Smooth muscle cell of the umbilical artery (primary cell): ENCODE measurements at places on chromosomes 11 and 22. TPM values are rescaled to one million over a fixed set of nuclear protein-coding genes. Genes with fewer than 3 reads are reported as not detected.

Gene MMP10
- 1.3 and 2.1 TPM in 2 replicates for total RNA-seq

Gene TRPT1
- total RNA-seq, result 27.6 and 29.4 TPM in 2 replicates

Gene ROBO4
- total RNA-seq, result 0.30 and 0.46 TPM in 2 replicates

Gene OVOL1
- total RNA-seq, result not detected in 2 replicates

Gene SLC22A12
- total RNA-seq, result not detected in 2 replicates

Gene SIAE
- total RNA-seq, result 17.5 and 18.3 TPM in 2 replicates
